Epithelial cell of prostate (primary cell): ENCODE measurements at places on chromosomes 7 and 10.

DNA sequence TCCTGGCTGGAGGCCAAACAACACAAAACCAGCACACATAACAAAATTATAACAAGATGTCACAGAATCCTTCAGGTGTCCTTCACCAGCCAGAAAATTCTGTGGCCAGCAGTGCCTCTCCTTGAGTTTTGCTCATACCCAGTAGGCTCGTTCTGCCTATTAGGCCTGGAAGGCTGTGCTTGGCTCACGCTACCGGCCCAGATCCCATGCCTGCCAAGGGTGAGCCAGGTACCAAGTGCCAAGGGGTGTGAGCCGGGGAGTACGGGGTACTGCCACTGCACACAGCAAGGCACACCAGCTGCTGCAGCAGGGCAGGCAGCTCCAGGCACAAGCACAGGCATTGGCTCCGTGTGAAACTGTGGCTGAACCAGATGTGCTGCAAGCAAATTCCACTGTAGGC lies 1562.0 kb downstream of the REEP3 start:
- DNase-seq: no peak

- DNase-seq: no peak
These were observed 19.8 kb downstream of the PANK1 start for GRCh38 chr10:89625041-89625765.

- DNase-seq: no peak
These were observed 51.7 kb upstream of the IFRD1 start for GRCh38 chr7:112398534-112398933.

- DNase-seq: no peak
These were observed 23.7 kb downstream of the CRPPA start for GRCh38 chr7:16397501-16398145.

DNA sequence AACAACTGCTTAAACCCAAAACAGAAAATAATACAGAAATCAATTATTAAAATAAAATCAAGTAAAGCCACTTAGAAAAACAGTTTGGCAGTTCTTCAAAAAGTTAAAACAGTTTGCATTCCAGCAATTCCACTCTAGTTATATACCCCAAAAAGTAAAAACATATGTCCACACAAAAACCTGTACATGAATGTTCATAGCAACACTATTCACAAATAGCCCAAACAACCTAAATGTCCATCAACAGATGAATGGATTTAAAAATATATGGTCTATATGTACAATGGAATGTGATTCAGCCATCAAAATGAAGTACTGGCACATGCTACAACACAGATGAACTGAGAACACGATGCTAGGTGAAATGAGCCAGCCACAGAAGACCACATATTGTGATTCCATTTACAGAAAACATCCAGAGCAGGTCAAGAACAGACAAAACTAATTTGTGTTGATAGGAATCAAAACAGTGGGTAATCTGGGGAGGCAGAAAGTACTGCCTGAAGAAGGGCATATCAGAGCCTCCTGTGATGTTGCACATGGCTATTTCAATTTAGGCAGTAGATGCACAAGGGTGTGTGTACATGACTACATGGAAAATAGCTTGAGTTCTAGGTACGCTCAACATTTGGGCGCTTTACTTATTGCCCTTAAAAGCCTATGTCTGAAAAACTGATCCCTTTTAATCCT lies 66.3 kb downstream of the CYTH3 start:
- DNase-seq: no peak
